Stimulated activated CD4-positive, alpha-beta T cell treated with anti-CD3 and anti-CD28 coated beads, TNF-alpha, amount 100 ng/mL, for 1 hour (primary cell): ENCODE measurements at places on chromosomes 13 and 19.

DNA sequence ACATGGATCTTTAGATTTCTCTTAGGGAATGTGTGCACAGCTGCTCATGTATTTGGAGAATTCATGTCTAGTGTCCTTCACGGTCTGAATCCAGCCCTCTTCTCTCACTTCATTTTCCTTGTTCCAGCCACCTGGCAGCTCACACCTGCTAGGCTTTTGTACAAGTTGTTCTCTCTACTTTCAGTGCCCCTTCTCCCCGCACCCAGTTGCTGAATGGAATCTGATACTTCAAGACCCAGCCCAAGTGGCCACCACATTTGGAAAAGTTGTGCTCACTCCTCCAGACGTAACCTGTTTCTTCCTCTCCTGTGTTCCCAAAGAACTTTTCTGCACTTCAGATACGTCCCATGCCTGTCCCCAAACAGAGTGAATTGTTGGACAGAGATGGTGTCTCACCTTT lies 235.6 kb downstream of the SHISA2 start:
- DNase-seq, result no peak

DNA sequence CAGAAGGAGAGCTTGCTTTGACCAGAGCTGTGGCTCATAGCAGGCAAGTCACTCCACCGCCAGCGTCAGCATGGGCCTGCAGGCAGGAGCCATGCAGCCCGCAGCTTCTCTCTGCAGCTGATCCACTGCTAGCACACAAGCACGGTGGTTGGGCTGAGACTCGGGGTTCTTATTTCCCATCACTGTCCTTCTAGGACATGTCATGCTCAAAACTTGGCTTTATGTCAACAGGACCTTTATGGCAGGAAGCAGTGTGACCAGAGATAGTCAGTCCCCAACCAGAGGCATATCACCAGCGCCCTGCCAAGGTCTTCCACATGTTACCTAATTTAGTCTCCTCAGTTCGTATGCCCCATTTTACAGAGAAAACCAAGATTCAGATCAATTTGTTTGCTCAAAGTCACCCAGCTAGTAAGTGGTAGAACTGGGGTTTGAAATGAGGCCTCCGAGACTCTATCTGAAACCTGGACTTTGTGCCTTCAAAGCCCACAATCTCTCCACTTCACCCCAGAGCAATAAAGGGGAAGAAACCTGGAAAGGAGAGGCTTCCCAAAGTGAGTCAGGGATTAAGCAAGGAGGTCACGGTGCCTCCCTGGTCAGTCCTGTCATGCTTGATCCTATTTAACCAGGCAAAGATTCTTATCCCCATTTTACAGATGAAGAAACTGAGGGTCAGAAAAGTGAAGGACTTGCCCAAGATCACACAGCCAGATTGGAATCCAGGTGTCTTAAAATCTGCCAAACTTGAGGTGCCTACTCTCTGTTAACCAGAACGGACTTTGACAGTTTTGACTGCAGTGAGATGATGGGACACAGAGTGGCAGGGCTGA lies 5.1 kb downstream of the TMEM272 start:
- no peak for DNase-seq

DNA sequence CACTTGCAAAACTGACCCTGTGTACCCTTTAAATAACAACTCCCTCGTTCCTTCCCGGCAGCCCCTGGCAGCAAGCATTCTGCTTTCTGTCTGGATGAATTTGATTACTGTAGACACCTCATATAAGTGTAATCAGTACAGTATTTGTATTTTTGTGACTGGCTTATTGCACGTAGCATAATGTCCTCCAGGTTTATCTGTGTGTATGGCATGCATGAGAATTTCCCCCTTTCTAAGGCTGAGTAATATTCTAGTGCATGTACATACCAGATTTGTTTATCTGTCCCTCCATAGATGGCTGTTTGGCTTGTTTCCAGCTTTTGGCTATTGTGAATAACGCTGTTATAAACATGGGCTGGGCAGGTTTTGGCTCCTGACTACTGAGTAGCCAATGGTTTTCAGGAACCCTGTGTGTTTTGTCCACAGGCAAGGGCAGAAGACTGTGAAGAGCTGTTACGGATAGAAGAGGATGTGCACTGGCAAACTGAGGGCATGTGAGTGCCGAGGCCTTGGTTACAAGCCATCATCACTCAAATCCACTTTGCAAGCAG lies 98.0 kb downstream of the ESD start:
- no peak for DNase-seq

DNA sequence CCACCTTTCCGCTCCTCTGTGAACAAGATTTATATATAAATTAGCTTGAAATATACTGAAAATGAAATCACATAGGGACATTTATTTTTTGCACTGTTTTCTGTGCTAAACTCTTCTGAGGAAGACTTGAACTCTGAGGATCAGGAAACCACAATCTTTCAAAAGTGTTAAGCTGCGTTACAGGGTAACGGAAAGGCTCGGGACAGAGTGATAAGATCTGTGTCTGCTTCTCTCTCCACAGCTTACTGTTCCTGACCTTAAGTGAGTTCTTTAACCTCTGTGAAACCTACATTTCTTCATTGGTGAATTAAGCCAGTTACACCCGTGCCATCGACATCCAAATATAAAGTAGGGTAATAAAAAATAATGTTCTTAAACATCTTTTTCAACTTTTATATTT lies 38.9 kb downstream of the DACH1 start:
- DNase-seq, result no peak

GRCh38 chr13:50255639-50256038 lies 240.4 kb downstream of the KCNRG start:
- no peak for DNase-seq

GRCh38 chr13:57044910-57045309 lies 95.8 kb upstream of the PRR20A start:
- no peak for DNase-seq
